ENCODE measurements at places on chromosomes 1 and 21. TPM values are rescaled to one million over a fixed set of nuclear protein-coding genes. Genes with fewer than 3 reads are reported as not detected.

WNT2B gene
- 0.52 TPM for total RNA-seq

- no peaks in the 10 kb centered on the region for H3K4me1 ChIP-seq
- no peak overlapping the region for H3K4me3 ChIP-seq
- no peaks in the 10 kb centered on the region for H3K27me3 ChIP-seq
Observed at GRCh38 chr1:25494952-25495351, 48.5 kb upstream of the LDLRAP1 start.

GRCh38 chr1:219621047-219621786 is 8.3 kb upstream of the ZC3H11B start:
- no peaks in the 10 kb centered on the region for H3K36me3 ChIP-seq
- H3K4me1 ChIP-seq: no peaks in the 10 kb centered on the region
- no peak overlapping the region for H3K27ac ChIP-seq
- no peak overlapping the region for H3K4me3 ChIP-seq

GRCh38 chr1:86370601-86371022 is 25.5 kb downstream of the ODF2L start:
- DNase-seq: no peak
- H3K4me1 ChIP-seq: no peaks in the 10 kb centered on the region
- H3K4me3 ChIP-seq: no peak overlapping the region
- H3K27ac ChIP-seq: no peak overlapping the region

GRCh38 chr1:153357076-153357852 is 390 bp upstream of the S100A9 start:
- H3K4me1 ChIP-seq: no peaks in the 10 kb centered on the region
- no peak overlapping the region for H3K27ac ChIP-seq
- peaks cover 13% of the 10 kb centered on the region for H3K27me3 ChIP-seq

DNA sequence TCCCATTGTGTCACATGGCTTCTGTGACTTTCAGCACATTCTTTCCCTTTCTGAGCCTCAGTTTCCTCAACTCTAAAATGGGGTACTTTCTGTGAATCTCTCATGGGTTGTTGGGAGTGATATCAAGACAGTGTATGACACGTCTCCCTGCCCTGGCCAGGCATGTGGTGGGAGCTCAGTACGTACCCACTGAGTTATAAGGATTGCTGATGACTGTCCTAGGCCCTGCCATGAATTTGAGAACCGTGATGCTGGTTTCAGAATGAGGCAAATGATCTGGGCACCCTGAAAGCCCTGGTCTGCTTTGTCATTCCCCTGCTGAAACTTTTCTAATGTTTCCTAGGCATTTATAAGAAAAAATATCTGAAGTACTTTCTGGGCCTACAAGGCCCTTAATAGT is 3.6 kb downstream of the ZNF362 start:
- no peak overlapping the region for H3K4me3 ChIP-seq
- H3K27me3 ChIP-seq: no peaks in the 10 kb centered on the region
- no peak overlapping the region for H3K27ac ChIP-seq
- peaks cover 15% of the 10 kb centered on the region for H3K4me1 ChIP-seq
- no peak for DNase-seq
- peaks cover 7% of the 10 kb centered on the region for H3K36me3 ChIP-seq

Measured in A673 (cell line).